Activated CD8-positive, alpha-beta memory T cell treated with anti-CD3 and anti-CD28 coated beads, Interleukin-2, amount 10 ng/mL, durations not matched to agents 7 days and 5 days (primary cell): ENCODE measurements at places on chromosomes 3 and 15. TPM values are rescaled to one million over a fixed set of nuclear protein-coding genes. Genes with fewer than 3 reads are reported as not detected.

- DNase-seq, result no peak
These were observed 50.4 kb upstream of the TBC1D21 start for GRCh38 chr15:73822998-73823397.

- no peak for DNase-seq
These were observed 200.9 kb upstream of the ZPLD1 start for GRCh38 chr3:102233881-102234280.

GRCh38 chr3:38114052-38114874, 22.7 kb downstream of the ACAA1 start:
- peak; percentile 34 for DNase-seq

Gene ERICH6
- total RNA-seq, result not detected
